T-helper 9 cell (primary cell): ENCODE measurements at places on chromosomes 7 and 10.

DNA sequence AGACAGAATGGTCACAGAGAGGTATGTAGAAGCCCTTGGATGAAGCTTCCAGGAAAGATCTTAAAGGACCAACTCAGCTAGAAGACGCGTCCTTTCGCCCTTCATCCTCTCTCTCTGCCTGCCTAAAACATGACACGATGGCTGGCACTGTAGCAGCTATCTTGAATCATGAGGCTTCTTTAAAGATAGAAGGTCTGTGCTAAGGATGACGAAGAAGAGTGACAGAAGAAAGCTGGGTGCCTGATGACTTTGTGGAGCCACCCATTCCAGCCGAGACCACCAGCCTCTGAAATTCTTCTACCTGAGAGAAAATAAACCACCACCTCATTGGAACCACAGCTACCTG lies 25.5 kb downstream of the WDR86 start:
- DNase-seq, result no peak

- no peak for DNase-seq
Observed at GRCh38 chr10:18364987-18365775, 225.0 kb downstream of the CACNB2 start.

DNA sequence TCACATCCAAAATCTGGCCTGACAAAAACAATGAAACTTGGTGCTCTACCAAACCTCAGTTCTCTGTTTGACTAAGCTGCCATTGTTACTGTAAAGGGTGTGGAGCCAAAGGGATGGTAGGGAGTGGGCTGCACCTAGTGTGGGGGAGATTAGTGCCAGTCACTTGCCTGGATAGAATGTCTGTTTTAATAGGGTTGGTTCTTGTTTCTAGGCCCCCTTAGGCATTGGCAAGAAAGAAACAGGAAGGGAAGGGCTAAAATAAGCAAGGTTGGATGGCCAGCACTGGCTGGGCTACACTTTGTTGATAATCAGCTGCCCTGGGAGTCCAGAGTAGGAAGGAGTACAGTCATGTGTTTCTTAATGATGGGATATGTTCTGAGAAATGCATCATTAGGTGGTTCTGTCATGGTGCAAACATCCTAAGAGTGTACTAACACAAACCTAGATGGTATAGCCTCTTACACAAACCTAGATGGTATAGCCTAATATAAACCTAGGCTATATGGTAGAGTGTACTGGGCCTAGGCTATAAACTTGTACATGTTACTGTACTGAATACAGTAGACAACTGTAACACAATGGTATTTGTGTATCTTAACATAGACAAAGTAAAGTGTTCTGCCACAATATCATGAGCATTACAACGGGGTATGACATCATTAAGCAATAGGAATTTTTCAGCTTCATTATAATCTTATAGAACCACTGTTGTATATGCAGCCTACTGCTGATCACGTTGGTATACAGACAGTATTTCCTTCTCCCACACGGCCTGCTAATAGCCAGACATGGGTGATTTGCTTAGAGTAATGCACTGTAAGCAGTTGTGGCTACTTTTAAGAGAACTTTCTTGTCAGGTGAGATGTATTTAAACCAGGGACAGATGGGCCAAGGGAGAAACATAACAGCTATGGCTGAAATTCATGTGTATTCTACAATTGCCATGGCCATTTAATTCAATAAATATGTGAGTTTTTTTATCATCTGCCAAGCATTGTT lies 15.4 kb downstream of the BBIP1 start:
- no peak for DNase-seq

- DNase-seq, result no peak
Observed at GRCh38 chr7:112173568-112173905, 32.7 kb downstream of the DOCK4 start.

- no peak for DNase-seq
Observed at GRCh38 chr7:135272303-135272702, 38.7 kb downstream of the STRA8 start.

GRCh38 chr10:121113911-121114310 lies 262.7 kb downstream of the WDR11 start:
- no peak for DNase-seq

DNA sequence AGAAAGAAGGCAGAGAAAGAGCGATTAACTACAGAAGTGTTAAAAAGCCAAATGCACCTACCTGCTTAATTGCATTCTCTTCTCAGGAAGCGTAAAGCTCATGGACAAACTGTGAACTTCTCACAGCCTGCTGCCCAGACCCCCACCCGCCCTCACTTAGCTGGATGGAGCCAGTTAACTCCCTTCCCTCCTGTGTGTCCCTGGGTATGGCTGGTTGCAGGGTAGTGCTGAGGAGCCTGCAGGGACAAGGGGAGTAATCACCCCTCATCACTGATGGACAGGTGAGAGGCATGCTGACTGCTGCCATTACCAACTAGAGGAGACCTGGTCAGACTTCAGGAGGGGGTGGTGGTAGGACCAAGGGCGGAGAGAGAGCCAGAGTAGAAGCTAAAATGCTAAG lies 37.5 kb downstream of the ENO4 start:
- DNase-seq, result no peak

- DNase-seq, result no peak
Observed at GRCh38 chr7:22213081-22213480, 143.9 kb downstream of the RAPGEF5 start.

DNA sequence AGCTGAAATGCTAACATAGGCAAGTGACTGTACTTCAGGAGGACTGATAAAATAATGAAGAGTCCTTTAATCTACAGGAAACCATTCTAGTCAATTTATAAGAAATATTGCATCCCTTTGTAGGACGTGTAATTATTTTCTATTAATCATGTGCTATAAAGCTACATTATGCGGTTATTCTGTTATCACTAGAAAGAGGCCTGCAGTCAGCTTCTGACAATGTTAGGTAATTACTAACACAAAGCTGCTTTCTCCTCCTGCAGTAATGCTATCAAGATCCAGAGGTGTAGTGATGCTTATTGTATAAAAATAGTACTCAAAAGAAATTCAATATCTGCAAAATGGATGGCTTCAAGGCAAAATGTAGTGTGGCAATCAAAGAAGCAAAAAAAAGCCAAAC lies 191.1 kb downstream of the SKAP2 start:
- no peak for DNase-seq

DNA sequence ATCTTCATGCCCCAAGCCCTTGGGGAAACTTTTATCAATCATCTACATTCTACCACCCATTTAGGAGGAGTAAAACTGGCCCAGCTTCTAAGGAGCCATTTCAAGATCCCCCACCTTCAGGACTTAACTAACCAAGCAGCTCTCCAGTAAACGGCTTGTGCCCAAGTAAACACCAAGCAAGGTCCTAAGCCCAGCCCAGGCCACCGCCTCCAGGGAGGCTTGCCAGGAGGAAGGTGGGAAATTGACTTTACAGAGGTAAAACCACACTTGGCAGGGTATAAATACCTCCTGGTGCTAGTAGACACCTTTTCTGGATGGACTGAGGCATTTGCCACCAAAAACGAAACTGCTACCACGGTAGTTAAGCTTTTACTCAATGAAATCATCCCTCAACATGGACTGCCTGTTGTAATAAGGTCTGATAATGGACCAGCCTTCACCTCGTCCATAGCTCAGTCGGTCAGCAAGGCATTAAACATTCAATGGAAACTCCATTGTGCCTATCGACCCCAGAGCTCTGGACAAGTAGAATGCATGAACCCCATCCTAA lies 5.6 kb downstream of the AKR1B15 start:
- no peak for DNase-seq

- DNase-seq, result no peak
Observed at GRCh38 chr7:128666200-128666599, 5.9 kb upstream of the GARIN1A start.

GRCh38 chr7:1971946-1972654 lies 260.6 kb downstream of the MAD1L1 start:
- no peak for DNase-seq

GRCh38 chr10:11236234-11236633 lies 218.6 kb downstream of the CELF2 start:
- no peak for DNase-seq

GRCh38 chr10:104622598-104623209 lies 18.4 kb upstream of the SORCS3 start:
- DNase-seq, result no peak

DNA sequence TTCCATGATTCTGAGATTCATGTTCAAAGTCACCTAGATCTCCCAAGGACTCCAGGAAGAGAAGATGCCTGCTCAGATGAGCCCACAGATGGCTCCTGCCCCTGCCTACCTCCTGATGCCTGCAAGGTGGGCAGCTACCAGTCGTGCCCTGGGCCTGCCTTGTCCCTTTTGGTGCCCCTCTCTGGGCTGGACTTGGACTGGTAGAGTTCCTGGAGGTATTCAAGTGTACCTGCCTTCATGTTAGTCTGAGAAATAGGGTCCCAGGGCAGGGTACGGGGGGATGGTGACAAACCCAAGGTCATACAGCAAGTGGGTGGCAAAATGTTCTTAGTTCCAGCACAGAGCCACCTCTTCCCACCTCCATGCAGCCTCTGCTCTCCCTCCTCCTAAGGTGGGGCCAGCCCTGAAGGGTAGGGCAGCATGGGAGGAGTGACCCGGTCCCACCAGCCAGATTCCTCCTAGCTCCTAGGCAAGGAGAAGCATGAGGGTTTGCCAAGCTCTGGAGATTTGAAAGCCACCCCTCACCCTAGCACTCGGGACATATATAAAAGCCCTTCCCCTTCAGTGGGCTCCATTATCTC lies 80.8 kb upstream of the UNC5B start:
- DNase-seq, result no peak

- no peak for DNase-seq
Observed at GRCh38 chr10:88383276-88383675, 199.8 kb downstream of the RNLS start.

- DNase-seq, result no peak
Observed at GRCh38 chr7:2472739-2473138, 3.5 kb downstream of the GRIFIN start.

GRCh38 chr10:614790-615582 lies 74.5 kb downstream of the DIP2C start:
- no peak for DNase-seq

- DNase-seq, result no peak
Observed at GRCh38 chr7:112938863-112939573, 147.6 kb downstream of the GPR85 start.

GRCh38 chr10:108374991-108375390 lies 1210.5 kb upstream of the SORCS1 start:
- no peak for DNase-seq

- DNase-seq, result no peak
Observed at GRCh38 chr7:25594122-25594521, 365.8 kb upstream of the NPVF start.

GRCh38 chr7:114630201-114630990 lies 215.8 kb downstream of the FOXP2 start:
- no peak for DNase-seq

GRCh38 chr7:96998744-96999143 lies 6.6 kb upstream of the DLX6 start:
- DNase-seq, result no peak
